Esophagus squamous epithelium (tissue), 5 donors: ENCODE measurements at places on chromosomes 2 and 18.

GRCh38 chr2:86056590-86057331 is 48.9 kb downstream of the POLR1A start:
- DNase-seq: no peak

- no peak for DNase-seq
These were observed 86.1 kb downstream of the CACNB4 start for GRCh38 chr2:152012697-152013096.

DNA sequence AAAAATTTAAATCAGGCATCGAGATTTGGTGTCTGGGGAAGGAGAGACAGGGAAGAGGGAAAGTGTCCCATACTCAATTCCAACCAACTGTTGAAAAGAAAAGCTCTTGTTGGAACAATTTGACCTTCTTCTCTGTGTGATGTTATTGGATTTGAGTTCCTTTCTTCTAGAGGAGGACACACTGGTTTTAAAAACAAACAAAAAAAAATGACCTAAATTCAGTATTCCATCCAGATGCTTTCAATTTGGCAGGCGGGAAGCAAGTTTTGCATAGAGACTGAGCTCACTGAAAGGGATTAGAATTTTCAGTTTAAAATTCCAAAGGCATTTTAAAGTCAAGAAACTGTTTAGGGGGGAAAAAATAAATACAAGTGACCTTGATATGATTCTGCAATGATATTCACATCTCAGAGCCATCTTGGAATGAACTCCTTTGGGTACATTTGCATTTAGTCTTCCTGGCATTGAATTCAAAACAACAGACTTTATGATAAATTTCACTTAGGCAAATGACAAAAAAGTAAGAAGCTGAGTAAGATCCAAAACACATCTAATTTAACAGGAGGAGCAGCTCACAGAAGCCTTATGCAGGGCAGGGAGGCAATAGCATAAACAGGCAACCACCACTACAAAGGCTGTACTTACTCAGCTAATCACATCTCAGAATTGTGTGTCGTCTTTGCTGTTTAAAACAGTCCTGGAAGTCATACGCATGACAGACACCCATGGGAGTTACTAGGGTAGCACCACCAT is 126.8 kb downstream of the CDH20 start:
- DNase-seq: no peak

GRCh38 chr2:149921911-149922616 is 334.5 kb upstream of the MMADHC start:
- no peak for DNase-seq

- no peak for DNase-seq
These were observed 462.3 kb upstream of the SALL3 start for GRCh38 chr18:78517328-78517727.

DNA sequence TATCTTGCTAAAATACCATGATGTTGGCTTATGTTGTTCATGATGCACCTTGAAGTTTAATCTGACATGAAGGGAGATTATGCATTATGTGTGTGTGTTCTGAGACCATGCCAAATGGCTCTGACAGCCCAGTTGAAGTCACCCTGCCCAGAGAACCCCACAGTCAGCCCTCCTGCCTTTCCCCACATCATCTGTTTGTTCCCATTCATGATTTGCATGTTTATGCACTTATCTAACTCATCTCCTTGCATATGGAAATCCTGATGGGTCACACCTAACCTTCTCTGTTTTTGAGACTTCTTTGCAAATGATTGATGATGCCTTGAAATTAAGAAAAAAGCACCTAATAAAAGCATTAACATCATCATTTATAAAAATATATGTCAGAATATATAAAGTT is 752.2 kb downstream of the GALR1 start:
- no peak for DNase-seq

- no peak for DNase-seq
These were observed 10.1 kb downstream of the SRSF7 start for GRCh38 chr2:38740851-38741731.

- no peak for DNase-seq
These were observed 98.9 kb upstream of the GLS start for GRCh38 chr2:190781604-190782198.

DNA sequence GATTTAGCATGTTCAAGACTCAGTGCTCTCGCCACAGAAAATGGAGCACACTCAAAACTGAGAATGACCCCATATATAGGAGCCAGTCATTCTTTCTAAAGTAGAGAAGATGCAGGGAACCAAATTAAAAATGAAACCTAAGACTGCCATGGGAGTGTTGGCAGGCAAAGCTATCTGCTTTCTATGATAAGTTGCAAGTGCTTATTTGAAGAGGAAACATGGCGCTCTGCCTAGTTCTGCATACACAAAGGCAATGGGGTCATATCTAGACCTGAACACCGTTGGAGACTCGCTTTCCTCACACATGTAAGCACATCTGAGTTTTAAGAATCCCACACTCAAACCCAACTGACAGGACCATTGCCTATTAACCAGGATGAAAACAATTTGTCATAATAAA is 292.5 kb downstream of the ALK start:
- no peak for DNase-seq

DNA sequence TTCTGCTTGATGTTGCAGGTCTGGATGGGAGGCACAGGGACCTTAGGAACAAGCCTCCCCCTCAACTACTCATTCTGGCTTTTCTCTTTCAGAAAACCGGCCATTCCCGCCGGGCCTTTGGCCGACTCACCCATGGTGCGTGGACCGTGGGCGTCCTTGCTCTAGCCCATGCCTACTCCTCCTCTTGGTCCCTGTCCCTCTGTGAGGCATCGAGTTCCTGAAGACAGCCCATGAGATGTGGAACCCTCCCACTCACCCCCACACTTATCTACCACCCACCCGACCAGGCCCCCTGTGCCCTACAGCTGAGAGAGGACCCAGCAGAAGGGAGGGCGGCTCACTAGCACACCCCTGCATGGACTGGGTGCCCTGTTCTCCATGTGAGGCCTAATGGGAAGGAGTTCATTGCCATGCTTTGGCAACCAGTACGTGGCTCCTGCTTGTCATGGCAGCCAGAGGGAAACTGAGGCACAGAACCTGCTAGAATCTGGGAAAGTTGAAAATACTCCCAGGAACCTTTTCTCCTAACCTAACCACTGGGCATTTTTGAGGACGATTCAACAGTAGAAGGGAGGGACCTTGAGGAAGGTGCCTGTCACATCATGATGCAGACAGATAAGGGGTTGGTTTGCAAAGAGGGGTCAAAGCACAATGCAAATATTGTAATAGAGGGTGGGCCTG is 8.5 kb downstream of the SPEG start:
- no peak for DNase-seq

DNA sequence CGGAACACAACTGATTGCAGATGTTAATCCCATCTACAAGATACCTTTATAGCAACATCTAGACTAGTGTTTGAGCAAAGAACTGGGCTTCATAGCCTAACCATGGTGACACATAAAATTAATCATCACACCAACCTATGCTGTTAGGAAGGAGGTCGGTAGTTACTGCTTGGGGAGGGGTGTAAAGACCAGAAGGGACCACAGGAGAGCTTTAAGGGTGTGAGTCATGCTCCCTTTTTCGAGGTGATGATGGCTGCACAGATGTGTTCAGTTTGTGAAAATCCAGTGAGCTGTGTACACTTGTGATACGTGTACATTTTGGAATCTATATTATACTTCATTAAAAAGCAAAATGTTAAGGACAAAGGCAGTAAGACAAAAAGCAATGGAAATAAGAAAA is 4.6 kb upstream of the SEH1L start:
- no peak for DNase-seq

DNA sequence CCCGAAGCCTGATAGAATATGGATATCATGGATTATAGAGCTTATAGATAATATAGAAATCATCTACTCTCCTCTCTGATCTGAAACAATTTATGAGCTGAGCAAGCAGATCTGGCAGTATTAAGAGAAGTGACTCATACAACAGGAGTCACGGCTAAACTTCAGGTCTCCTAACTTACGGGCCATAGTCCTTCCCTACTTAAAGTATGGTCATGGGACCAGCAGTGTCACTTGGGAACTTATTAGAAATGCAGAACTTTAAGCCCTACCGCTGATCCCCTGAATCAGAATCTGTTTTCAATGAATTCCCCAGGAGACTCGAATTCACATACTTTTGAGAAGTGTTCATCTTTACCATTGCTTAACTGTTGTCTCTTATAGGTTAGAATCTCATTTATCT is 195.7 kb upstream of the FANCL start:
- DNase-seq: no peak

DNA sequence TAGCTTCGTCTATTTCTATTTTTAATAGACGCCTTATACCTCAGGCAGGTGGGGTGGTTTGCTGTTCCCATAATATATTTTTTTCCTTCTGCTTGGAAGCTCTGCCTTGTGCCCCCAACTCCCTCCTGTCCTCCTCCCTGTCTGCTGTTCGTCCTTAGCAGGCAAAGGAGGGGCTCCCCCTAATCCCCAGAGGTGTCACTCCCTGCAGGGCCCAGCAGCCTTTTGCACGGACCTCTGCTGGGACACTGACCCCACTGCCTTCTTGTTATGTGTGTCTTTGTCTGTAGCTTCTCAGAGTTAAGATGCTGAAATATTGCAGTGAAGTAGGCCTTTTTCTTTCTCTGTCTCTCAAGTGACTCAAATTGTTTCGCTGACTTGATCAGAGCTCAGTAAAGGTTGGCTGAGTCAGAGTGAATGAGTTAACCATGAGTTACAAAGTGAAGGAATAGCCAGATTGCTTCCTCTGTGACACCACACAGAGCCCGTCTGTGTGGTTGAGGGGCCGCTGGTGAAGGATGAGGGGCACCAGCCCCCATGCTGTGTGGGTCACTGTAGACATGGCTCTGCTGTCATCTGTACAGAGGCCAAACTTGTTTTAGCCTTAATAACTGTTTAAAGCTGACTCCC is 47.7 kb downstream of the PRKCE start:
- no peak for DNase-seq

- no peak for DNase-seq
These were observed 833.2 kb upstream of the CHAC2 start for GRCh38 chr2:52934323-52934898.

- DNase-seq: no peak
These were observed 131.5 kb downstream of the RAD51AP2 start for GRCh38 chr2:17386771-17387170.

GRCh38 chr18:23629444-23629946 is 33.2 kb downstream of the ANKRD29 start:
- DNase-seq: no peak

- DNase-seq: no peak
These were observed 191.2 kb upstream of the SESTD1 start for GRCh38 chr2:179455824-179456223.

GRCh38 chr2:44137872-44138551 is 30.7 kb upstream of the PPM1B start:
- DNase-seq: no peak

DNA sequence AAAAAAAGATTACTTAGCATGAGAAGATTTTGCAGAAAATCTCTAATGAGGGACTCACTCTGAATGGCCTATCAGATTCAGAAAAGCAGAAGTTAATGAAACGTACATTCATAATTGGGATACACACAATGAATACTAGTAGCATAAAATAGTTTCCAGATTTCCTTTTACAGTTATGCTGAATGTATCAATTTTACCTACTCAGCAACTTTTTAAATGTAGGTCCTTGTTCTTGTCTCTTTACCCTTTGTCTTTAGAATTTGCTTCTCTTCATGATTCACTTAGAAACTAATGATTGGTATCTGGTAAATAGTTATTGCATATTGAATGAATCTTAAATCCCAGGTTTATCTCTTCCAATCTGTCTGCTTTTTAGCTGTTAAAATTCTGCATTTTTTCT is 458.8 kb downstream of the DSC3 start:
- no peak for DNase-seq
